NB4 (cell line): ENCODE measurements at places on chromosomes 11 and 22.

- no peak for DNase-seq
Observed at GRCh38 chr22:27724157-27724556, 77.4 kb downstream of the MN1 start.

DNA sequence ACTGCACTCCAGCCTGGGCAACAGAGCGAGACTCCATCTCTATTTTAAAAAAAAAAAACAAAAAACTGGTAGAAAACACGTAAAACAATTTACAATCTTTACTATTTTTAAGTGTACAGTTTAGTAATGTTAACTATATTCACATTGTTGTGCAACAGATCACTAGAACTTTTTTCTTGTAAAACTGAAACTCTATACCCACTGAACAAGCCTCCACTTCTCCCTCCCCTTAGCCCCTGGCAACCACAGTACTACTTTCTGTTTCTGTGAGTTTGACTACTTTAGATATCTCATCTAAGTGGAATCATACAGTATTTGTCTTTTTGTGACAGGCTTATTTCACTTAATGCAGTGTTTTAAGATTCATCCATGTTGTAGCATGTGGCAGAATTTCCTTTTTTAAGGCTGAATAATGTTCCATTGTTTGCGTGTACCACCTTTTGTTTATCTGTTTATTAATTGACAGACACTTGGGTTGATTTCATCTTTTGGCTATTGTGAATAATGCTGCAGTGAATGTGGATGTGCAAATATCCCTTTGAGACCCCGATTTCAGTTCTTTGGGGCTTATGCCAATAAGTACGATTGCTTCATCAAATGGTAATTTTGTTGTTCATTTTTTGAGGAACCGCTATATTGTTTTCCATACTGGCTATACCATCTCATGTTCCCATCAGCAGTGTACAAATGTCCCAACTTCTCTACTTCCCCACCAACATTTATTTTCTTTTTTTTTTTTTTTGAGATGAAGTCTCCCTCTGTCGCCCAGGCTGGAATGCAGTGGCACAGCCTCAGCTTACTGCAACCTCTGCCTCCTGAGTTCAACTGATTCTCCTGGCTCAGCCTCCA is 11.0 kb downstream of the DDB2 start:
- DNase-seq, result no peak

GRCh38 chr22:32574411-32574810 is 99.8 kb downstream of the FBXO7 start:
- peak; percentile 17 for DNase-seq

GRCh38 chr11:22190827-22191463 is 1.9 kb upstream of the ANO5 start:
- DNase-seq, result no peak

DNA sequence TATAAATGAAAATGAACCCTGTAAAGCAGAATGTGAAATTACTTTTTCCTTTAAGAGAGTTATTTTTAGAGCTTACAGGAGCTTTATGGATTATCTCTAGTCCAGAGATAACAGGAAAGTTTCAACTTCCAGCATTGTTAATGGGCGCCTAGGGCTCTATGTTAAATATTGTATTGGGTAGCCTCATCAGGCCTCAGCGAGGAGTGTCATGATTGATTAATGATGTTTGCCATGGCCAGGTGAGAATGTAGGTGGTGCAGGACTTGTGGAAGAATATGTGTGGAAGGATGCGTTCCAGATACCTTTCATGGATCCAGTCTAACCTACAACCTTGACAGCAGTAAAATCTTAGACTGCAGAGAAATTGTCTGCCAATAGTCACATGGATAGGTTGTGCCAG is 50.6 kb downstream of the ME3 start:
- no peak for DNase-seq

DNA sequence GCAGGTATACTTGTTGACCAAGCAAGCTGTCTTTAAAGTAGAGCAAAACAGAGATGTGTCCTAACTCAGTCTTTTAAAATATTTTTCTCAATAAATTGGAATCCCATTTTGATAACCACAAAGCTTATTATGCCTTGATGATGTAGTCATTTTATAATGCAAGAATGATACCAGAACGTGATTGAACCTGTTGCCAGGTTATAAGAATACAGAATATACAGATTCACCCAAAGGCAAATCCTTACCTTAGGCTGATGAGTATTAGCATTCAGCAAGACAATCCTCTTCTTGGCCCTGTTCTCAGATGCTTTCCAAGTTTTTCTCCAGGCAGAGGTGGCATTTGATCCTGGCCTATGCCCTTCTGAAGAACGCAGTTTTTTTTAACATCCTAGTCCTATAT is 76.1 kb downstream of the PPFIBP2 start:
- DNase-seq, result no peak

DNA sequence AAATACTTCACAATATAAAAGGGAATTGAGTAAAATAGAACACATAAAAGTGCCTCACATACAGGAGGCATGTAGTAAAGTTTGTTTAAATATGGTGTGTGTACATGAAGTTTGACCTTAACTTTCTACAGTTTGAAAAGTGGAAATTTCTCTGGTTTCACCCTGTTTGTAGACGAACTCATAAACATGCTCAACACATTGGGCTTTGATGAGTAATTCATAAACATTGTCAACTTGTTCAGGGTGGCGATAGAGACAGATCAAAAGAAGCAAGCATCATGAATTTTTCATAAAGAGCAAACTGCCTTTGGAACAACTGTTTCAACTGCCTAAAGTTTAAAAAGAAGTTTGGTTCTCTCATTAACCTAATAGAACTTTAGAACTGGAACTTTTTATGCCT is 9.1 kb downstream of the SLN start:
- no peak for DNase-seq

GRCh38 chr22:45932071-45932470 is 44.9 kb downstream of the WNT7B start:
- DNase-seq, result peak; percentile 38

DNA sequence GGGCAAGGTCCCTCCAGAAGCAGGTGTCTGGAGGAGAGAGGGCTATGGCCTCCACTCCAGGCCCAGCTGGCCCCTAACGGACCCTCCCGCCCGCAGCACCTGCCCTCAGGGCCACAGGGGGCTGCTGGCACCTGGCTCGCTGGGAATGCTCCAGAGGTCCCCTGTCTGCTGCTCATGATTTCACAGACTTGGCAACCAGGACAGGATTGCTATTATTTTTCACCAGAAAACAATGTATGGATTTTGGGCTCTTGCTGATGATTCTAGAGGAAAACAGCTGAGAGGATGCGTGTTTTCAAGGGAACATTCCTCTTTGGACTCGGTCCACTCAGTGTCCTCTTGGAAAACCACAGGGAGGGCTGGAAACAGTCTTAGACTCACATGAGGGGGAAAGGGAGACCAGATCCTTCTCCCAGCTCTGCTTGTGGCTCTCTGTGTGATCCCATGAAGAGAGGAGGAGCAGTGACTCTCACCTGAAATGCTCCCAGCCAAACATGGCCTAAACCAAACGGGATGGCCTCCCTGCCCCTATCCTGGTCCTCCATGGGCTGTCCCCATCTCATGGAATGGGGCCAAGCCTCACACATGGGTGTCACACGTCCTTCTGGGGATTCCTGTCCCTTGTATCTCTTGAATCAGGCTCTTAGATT is 15.8 kb downstream of the MYEOV start:
- DNase-seq, result no peak

DNA sequence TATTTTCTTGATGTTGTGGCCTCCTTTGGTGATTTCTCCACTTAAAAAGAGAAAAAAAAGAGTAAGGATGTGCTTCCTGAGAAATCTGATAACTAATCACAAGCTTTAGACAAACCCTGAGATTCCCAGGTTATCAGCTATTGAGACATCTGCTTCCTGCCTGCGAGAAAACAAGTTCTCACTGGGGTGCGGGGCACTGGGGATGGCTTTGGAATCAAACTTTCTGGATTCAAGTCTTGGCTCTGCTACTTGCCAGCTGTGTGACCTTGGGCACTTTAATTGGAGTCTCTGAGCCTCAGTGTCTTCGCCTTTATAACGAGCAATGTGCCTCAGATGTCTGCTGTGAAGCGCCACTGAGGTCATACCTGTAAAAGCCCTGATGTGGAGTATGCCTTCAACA is 152.5 kb upstream of the NAV2 start:
- no peak for DNase-seq

DNA sequence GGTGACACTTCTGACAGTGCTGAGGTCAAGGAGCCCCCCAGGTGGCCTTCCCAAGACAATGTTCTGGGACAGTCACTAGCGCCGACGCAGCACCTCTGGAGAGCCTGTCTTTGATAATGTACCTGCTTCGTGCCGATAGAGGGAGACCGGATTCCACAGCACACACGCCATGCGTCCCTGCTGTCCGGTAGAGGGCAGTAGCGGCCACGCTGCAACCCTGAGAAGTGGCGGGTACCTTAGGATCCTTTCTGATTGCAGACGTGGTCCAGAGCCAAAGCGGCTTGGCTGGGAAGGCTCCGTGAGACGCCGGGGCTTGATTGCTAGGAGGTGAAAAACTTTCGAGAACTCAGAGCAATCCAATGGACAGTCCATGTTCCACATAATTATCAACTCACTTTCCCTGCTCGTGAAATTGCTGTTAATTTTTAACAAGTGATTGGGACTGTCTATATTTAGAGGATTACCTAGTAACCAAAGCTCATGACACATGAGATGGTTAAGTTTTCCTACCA is 11.4 kb upstream of the BARX2 start:
- DNase-seq, result peak; percentile 86
